H54 (cell line): ENCODE measurements at places on chromosomes 12 and 14.

- DNase-seq, result no peak
Observed at GRCh38 chr14:77007183-77007974, 21.1 kb downstream of the IRF2BPL start.

GRCh38 chr12:27434673-27435565 is 11.6 kb upstream of the SMCO2 start:
- DNase-seq, result no peak

DNA sequence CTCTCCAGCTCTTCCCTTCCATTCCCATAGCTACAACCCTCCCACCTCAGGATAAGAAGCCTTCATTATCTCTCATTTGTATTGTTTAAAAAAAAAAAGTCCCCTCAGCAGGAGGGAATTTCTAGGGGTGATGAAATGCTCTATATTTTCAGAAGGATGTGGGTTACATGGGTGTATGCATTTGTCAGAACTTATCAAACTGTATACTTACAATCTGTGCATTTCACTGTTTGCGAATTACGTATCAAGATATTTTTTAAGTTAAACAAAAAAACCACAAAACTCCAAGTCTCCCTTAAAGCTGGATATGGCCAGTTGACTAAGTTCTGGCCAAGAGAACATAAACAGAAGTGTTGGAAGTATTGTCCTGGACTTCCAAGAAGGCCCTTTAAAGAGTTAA is 2.0 kb upstream of the FKBP11 start:
- DNase-seq, result no peak

- DNase-seq, result no peak
Observed at GRCh38 chr12:2967651-2968050, 8.5 kb downstream of the TEAD4 start.

GRCh38 chr14:64060199-64060545 is 207.4 kb downstream of the SYNE2 start:
- DNase-seq, result no peak

DNA sequence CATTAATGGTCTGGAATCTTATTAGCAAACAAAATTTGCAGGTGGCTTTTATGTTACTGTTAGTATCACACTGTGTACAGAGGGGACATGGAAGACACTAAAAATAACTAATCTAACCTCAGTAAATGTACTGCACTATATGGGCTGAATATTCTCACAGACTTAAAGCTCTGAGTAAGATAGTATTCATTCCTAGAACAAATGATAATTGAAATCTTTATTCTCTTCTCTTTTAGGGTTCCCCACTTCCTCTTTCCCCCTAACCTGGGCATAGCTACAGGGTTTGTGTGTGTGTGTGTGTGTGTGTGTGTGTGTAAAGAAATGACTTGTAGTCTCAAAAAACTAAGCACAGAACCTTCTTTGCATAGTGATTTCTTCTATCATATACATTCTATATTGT is 21.4 kb upstream of the HECTD1 start:
- no peak for DNase-seq

DNA sequence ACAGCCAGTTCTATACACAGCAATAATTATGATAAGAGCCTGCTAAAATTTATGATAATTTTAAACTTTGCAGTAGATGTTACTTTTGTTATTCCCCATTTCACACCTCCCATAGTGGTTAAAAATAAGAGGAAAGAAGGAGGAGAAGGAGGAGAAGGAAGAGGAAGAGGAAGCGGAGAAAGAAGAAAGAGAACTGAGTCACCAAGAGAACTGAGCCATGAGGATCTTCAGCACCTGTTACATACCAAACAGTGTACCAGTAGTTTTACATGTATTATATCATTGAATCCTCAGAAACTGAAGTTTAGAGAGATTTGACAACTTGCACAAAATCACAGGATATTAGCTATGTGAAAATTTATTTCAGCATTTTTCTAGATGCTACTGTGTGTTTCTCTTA is 3.9 kb downstream of the CD163 start:
- no peak for DNase-seq
